ENCODE measurements at places on chromosomes 5 and 9.
A peak's percentile ranks its signal among the peaks of the same experiment; 100 is the strongest.

DNA sequence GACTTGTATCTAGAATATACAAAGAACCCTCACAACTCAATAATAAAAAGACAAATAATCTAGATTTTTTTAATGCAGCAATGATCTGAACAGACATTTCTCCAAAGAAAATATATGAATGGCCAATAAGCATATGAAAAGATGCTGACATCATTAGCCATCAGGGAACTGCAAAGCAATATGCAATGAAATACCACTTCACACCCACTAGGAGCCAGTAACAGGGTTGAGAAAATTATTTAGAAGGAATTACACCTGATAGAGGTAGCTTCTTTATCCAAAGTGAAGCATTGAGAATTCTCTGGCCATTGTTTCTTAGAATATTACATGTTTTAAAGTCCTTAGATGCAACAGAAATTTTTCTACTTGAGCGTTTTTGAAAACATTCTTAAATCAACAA lies 316.9 kb downstream of the KCNN2 start:
- DNase-seq, result no peak

- no peak for DNase-seq
Observed at GRCh38 chr5:54669285-54669684, 151.7 kb downstream of the SNX18 start.

DNA sequence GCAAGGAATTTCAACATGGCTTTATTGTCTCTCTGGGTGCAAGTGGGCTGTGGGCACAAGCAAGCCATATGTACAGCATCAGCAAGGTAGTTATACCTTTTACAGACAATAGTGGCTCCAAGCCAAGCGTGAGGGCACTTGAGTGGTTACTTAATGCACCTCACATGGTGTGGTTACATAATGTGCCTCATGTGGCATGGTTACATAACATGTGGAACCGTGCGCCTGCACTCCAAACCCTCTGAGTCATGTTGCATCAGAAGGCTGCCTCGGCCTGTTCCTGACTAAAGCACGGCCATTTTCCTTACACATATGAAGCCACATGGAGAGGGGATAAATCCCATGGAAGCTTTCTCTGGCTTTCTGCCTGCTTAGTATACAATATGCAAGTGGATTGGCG lies 150.9 kb downstream of the OSTF1 start:
- DNase-seq, result peak; percentile 13

- DNase-seq, result no peak
Observed at GRCh38 chr9:128169925-128170324, 9.9 kb downstream of the BBLN start.

DNA sequence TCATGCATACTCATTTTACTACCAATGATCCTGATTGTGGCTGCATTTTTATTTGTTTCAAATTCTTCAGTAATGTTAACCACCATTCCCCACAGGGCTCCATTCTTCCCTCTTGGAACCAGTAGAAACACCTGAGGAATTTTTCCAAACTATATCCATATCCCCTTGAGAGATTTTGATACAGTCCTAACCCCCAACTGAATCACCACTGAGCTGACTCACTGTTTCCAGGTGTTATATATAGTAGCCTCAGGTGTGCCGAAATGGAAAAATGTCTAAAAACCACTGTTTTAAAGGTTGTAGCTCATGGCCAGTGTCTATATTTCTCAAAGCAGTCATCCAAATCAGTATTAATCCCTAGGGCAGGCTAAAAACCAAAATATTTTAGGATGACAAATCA lies 85.2 kb downstream of the MRPS27 start:
- DNase-seq, result no peak
